IgD-negative memory B cell (primary cell): ENCODE measurements at places on chromosomes 1 and 21. TPM values are rescaled to one million over a fixed set of nuclear protein-coding genes. Genes with fewer than 3 reads are reported as not detected.

The GBP6 gene
- not detected for polyA plus RNA-seq

The CA6 gene
- not detected for polyA plus RNA-seq

The LAPTM5 gene
- polyA plus RNA-seq = 1,002 TPM

The GLIS1 gene
- polyA plus RNA-seq = not detected

The REN gene
- polyA plus RNA-seq = not detected

The KIAA0040 gene
- 85.7 TPM for polyA plus RNA-seq

The FUBP1 gene
- polyA plus RNA-seq = 48.2 TPM

The SPRR5 gene
- polyA plus RNA-seq = not detected
